ENCODE measurements at places on chromosomes 16 and 17.

DNA sequence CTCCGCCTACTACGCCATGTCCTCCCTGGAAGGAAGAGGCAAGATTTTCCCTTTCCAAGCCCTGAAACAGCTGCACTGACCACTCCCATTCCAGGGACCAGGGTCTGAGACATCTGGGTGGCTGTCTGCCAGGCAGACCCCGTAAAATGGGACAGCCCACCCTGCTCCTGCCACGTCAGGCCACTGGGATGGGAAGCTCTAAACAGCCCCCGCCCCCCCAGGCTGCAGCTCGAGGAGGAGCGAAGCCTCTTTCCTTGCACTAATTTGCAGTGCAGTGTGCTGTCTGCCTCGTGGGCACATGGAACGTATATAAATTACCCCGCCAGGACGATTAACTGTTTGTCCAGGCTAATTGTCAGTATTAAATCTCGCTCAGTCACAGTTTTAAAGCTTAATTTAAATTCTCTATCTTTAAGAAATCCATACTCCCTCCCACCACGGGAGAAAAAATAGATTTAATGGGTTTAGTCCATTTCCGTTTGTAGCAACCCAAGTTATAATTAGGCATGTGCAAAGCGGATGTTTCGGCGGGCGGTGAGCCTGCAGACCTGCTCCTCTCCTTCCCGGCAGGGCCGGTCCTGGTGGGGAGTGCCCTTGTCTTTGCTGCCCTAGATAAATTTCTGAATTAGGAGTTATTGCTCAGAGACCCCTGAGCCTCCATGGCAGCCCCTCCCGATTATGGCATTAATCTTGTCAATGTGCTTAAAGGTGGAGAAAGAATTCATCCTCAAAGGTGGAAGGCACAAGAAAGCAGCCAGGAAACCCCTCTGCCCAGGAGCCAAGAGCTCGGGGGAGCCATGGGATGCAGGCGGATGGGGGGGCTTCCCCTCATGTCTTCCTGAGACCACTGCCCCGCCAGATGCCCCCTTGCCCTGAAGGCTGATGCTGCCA, 268.0 kb upstream of the TNRC6C start:
- no peak for DNase-seq

GRCh38 chr16:80743772-80744171, 60.6 kb downstream of the CDYL2 start:
- DNase-seq = no peak

DNA sequence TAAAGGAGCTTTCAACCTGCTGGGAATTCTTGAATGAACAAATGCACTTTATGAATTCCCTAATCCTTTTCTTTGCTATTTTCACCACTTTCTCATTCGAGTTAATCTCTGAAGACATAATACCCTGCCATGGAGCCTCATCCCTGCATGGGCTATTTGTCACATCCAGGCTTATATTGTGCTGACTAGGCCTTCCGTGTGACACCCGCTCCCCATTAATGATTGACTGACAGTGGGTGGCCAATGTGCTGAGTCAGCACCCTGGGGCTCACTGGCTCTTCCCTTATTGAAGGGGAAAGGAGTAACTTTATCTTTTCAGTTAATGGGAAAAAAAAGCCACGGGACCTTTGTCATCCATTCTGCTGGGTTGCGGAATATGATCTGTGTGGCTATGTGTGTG, 1024.8 kb upstream of the EEF2KMT start:
- DNase-seq = peak; percentile 82

- no peak for DNase-seq
Observed at GRCh38 chr16:27853101-27853500, 210.4 kb downstream of the GSG1L start.

GRCh38 chr17:5624211-5624610, 39.9 kb upstream of the NLRP1 start:
- DNase-seq = no peak

- no peak for DNase-seq
Observed at GRCh38 chr17:65131946-65132345, 5.2 kb upstream of the RGS9 start.

DNA sequence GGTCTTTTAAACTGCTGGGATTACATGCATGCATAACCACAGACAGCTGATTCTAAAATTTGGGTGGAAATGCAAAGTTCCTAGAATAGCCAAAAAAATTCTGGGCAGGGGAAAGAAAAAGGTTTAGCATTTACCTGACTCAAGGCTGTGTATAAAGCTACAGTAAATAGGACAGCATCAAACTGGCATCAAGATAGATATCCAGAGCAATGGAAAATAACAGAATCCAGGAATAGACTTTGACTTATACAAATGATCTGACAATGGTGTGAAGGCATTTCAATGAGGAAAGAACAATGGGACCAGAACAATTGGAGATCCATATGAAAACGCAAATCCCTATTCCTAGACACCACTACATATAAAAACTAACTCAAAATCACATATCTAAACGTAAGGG, 12.9 kb downstream of the ANKFY1 start:
- no peak for DNase-seq

DNA sequence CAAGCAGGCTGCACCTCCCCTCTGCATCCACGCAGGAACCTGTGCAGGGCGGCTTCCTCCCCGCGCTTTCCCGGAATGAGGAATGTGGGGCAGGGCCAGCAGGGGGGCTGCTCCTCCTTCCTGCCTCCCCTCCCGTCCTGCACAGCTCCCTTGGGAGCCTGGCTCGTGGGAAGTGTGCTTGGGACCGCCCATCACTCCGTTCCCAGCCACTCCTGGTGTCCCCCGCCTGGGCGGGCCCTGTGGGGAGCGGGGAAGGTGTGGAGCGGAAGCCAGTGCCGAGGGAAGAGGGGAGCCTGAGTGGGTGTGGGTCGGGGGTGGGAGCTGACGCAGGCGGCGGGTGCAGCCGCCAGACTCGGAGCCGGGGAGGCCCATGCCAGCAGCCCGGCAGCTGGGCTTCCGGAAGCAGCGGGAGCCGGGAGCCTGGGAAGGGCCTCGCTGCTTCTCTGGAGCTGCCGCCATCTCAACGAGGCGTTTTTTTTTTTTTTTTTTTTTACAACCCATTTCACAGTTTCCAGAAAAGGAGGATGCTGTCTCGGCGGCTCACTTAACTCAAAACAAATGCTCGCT, 24.1 kb downstream of the BAHCC1 start:
- peak; percentile 57 for DNase-seq

GRCh38 chr17:50349243-50349600, 3.3 kb downstream of the XYLT2 start:
- DNase-seq = no peak

DNA sequence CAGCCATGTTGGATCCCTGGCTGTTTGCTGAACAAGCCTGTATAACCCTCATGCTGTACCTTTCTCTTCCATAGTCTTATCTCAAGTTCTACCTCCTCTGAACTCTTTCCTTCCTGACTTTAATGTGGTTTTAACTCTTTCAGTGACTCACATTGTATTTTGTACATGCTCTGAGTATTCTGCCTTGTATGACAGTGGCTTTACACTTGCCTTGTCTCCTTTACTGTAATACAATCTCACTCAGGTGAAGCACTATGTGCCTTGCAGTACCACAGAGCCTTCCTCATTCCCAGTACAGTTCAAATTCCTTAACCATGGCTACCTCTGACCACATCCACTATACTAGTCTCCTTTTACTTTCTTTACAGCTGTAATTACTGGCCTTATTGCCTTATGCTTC, 14.1 kb downstream of the PSMD11 start:
- DNase-seq = no peak

GRCh38 chr16:10980813-10981212, 36.4 kb downstream of the CLEC16A start:
- no peak for DNase-seq

DNA sequence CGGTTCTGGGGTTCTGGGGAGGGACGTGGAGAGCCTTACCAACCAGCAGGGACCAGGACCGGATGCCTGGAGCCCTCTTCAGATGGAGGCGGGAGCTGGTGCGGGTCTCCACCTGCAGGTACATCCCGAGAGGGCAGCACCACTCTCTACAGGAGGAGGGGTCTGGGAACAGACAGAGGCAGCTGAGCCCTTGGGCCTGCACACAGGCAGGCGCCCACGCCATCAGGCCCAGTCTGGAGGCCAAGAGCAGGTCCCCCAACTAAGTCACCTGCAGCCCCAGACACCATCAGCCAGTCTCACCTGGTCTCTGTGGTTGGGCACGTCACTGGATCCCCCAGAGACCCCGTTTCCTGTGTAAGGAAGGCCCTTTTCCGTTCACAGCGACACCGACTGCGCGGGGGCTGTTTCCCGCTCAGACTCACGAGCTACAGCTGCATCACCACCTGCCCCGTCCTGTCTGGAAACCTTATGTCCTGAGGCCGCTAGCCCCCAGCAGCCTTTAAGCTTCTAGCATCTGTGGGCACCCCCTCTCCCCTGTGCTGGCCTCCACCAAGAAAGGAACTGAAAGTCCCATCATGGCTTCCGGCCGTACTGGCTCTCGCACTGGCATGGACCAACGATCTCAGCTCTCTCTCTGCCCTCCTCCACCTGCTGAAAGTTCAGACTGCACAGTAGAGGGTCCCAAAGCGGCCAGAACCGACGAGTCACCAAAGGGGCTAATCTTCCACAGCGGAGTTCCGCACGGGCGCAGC, 1.2 kb downstream of the CYBC1 start:
- DNase-seq = peak; percentile 27

GRCh38 chr16:86751076-86752030, 173.0 kb downstream of the FOXL1 start:
- no peak for DNase-seq

DNA sequence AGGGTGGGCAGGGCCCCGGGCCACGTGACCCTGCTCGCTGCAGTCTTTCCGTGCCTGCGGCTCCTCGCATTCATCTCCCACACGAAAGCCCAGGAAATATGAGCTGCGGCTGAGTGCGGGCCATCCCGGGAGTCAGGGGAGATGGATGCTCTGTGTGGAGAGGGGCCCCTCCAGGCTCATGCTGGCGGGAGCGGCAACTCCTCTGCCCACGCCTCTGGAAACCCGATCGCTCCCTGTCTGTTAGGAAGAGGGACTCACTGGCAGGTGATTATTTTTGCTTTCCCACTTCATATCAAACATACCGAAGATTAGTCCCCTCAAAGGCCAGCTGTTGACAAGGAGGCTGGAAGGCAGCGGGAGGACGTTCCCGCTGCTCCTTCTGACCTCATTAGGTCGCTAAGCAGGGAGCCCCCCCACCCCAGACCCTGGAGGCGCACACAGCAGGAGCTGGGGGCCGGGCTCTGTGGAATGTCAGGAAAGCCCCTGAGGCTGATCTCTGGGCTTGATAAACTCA, 228.5 kb downstream of the FOXL1 start:
- peak; percentile 49 for DNase-seq

DNA sequence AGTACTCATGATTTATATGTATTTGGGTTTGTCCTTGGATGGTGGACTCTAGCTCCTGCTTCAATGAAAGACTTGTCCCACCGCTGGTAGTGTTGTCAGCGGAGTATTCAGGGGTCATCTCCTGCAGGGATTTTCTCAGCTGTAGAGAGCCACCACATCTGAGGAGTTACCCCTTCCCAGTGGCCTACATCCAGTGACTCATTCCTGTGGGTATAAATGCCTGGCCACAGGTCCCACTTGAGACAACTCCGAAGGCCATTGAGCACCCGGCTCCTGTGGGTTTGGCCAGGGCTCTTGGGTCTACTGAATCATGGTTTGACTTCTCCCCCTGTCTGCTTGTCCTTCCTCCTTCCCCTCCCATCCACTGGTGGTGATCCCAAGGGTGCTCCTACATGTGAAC, 34.6 kb upstream of the WSB1 start:
- DNase-seq = no peak

DNA sequence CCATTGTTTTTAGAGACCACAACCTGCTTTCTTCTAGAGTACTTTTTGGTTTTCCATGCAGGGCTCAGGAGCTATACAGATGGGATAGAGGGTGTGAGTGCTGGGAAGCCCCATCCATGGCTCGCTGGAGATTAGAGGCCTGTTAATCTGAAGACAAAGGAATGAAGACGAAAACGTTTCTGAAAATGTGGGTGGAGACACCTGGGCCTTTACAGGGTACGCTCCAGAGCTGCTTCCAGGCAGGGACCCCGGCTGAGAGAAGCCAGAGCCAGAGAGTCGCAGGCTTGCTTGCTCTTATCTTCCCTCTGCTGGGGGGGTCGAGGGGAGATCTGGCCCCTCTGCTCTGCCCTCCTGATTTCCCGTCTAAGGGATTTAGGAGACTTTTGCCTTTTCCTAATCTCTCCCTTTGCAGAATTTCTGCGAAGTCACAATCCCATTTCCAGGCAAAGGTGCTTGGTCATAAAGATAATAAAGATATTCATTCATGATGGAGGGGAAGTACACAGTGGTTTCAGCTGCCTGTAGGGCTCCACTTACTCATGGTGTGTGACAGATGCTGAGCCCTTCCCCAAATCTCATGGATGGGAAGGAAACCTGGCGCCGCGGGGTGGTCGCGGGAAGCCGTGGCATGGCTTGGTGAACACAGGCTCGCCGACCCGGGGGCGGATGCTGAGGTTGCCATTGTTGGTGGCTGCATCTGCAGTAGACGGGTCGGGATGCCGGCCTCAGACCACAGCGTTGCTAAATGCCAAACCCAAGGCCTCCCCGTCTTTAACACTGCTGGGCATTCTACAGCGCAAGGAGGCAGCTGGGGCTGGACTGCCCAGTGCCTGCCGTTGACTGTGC, 4.8 kb upstream of the SOCS3 start:
- peak; percentile 81 for DNase-seq

GRCh38 chr17:17749921-17750320, 68.7 kb downstream of the RAI1 start:
- DNase-seq = peak; percentile 90

- no peak for DNase-seq
Observed at GRCh38 chr17:74430385-74430705, 1.5 kb upstream of the GPRC5C start.

- DNase-seq = no peak
Observed at GRCh38 chr17:71201639-71202038, 919.2 kb upstream of the SOX9 start.

GRCh38 chr16:74200921-74201320, 95.7 kb upstream of the PSMD7 start:
- no peak for DNase-seq

DNA sequence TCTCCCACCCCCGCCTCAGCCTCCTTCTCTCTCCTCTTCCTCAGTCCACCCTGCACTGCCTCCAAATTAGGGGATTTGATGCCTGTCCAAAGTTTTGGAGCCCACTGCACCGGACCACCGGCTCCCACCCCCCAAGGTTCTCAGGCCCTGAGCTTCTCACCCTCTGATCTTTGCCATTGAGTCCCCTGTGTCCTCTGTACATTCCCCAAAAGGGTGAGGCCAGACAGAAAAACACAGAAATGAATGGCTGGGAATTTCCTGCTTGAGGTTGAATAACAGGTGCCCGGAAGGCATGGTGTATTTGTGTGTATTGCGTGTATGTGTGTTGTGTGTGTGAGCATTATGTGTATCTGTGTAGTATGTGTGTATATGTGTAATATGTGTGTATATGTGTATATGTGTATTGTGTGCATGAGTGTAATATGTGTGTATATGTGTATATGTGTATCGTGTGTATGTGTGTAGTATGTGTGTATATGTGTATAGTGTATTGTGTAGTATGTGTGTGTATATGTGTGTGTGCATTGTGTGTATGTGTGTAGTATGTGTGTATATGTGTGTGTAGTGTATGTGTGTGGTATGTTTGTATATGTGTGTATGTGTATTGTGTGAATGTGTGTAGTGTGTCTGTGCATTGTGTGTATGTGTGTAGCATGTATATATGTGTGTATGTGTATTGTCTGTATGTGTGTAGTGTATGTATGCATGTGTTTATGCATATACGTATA, 16.0 kb upstream of the CCL17 start:
- DNase-seq = no peak
